SK-MEL-5 (cell line): ENCODE measurements at places on chromosomes 4 and X.

DNA sequence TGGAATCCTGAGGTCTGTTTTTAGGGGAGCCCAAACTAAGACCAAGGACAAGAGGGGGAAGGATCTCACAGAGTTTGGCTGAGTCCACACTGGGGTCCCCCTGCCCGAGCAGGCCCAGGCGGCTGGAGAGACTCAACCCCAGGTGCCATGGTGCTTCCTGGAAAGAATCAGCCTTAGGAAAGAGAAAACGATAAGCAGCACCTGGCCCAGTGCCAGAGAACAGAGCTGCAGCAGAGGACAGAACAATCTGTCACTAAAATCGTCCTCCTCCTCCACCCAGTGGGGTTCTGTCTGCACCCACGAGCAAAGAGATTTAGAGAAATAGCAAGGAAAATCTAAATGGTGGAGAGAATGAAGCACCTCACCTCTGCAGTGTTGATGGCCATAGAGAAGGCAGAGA lies 470.5 kb downstream of the BCOR start:
- no peak for DNase-seq

DNA sequence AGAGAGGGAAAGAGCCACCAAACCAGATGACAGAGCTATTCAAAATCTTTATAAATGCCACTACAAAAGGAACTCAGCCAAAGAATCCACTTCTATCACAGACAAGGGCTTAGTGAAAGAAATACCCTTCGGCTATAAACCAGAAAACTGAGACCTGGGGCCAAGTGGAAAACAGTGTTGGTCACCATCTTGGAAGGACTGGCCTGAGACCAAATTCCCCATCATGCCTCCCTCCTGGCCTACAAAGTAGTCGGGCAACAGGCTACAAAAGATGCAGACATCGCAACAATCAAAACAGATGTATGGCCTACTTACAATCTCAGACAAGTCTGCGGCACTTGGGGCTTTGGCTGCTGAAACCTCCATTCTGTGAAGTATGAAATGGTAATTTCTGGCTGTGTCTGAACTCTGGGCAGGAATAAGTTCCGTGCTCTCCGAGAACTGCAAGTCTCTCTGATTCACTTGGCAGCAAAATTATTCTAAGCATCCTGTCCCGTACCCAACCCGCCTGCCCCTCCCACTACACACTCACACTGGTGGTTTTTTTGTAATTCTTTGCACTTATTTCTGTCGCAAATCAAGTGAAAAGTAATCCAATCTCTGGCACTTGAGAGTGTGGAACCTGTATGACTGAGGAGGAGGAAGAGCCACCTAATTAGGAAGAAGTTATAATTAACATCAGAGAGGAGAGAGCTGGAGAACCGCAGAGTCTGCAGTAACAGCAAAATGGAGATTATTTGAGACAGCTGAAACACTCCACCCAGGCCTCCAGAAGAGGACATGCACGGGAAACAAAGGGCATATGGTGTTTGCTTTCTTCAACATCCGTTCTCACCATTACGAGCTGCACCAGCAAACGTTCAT lies 87.8 kb downstream of the SH3KBP1 start:
- DNase-seq: no peak

- no peak for DNase-seq
Observed at GRCh38 chr4:583820-584219, 7.7 kb upstream of the TMEM271 start.

DNA sequence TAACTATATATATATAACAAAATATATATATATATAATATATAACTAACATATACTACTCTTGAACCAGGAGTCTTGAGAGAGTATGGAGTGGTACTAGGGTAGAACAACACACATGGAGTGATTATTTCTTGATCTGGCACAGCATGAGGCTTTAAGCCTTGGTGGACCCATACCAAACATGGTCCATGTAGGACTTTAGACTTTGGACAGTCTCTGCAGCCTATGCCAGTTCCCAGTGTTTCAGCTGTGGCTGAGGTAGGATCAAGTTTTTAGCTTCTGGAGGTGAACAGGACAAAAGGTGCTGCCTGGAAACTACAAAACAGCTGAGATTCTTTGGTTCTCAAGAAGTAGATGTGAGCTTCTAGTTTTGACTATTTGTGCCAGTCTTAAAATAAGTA lies 20.6 kb downstream of the CORIN start:
- no peak for DNase-seq

DNA sequence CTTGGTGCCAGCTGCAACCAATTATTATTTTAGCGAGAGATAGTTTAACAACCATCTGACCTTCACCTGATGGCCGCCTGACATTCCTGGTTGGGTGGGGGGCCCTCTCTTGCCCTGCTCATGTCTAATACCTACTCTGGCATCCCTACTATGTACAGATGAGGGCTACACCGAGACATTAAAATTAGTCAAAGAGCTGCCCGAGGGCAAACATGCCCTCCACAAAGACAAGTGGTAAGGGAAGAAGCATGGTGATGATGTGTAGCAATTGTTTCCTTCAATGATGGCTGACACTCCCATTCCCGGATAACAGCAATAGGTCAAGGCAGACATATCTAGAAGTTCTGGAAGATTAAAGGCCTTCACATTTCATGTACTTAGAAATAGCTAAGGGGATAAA lies 49.6 kb downstream of the MAP7D3 start:
- DNase-seq: no peak

DNA sequence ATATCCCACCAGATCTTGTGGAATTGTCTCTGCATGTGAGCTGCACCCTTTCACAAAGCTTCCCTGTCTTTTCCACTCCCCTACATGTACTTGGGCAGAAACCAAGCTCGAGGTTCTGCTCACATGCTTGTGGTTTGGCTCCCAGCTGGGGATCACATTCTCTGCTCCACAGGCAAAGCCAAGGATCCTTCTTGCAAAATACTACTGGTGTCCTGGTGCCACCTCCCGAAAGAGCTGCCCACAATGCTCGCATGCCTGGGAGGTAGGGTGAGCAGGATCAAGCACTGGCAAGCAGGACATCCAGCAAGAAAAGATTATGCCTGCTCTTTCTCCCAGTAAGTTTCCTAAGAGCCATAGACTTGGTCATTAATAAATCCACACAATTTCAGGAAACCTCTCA lies 45.1 kb upstream of the PPARGC1A start:
- DNase-seq: peak; percentile 99

DNA sequence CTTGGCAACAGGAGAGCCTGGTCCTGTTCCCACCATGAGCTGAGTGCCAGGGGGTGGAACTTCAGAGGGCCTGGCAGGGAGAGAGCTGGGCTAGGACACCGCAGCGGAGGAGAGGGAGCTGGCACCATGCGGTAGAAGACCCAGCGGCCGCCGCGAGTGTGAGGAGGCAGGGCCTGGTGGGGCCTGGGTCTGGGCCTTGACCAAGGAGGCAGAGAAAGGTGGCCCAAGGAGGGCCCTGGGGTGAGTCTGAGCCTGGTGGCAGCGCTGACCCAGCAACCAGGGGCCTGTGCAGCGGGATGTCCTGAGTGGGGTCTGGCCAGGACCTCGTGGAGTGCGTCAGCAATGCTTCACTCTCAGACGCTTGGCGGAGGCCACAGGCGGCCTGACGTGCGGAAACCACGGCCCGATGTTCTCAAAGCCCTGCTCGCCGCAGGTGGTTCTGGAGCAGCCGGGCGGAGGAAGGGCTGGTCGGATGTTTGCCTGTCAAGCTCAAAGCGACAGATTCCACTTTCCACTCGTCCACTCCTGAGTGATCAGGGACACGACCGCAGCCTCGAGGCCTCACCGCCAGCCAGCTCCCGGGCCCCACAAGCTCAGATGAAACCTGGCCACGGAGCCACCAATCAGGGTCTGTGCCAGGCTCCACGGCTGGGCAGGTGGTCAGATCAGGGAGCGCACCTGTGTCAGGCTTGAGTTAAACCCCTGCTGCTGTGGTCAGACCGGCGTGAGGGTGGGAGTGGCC lies 20.8 kb downstream of the ATP5ME start:
- no peak for DNase-seq

- DNase-seq: peak; percentile 6
Observed at GRCh38 chr4:147682755-147683154, 1.2 kb downstream of the PRMT9 start.

- DNase-seq: no peak
Observed at GRCh38 chr4:142815834-142816233, 30.3 kb downstream of the INPP4B start.

DNA sequence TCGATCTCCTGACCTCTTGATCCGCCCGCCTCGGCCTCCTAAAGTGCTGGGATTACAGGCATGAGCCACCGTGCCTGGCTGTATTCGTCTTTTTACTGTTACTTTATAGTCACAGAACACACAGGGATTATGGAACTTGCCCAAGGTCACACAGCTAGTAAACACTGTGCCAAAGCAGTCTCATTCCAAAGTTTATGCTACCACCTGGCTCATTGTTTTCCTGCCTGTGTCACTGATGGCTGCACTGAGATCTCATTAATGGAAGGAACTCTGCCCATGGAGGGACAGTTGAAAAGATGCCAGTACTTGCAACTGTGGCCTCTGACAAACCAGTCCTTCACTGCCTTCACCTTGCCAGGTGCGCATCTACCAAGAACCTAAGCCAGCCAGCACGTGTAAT lies 517.7 kb downstream of the BCOR start:
- DNase-seq: no peak
